Fibroblast of mammary gland (primary cell): ENCODE measurements at places on chromosomes 2 and 18.

GRCh38 chr18:48637081-48637990, 98.5 kb downstream of the CTIF start:
- DNase-seq, result no peak

- DNase-seq, result no peak
Observed at GRCh38 chr2:110858135-110858725, 125.9 kb downstream of the ACOXL start.

DNA sequence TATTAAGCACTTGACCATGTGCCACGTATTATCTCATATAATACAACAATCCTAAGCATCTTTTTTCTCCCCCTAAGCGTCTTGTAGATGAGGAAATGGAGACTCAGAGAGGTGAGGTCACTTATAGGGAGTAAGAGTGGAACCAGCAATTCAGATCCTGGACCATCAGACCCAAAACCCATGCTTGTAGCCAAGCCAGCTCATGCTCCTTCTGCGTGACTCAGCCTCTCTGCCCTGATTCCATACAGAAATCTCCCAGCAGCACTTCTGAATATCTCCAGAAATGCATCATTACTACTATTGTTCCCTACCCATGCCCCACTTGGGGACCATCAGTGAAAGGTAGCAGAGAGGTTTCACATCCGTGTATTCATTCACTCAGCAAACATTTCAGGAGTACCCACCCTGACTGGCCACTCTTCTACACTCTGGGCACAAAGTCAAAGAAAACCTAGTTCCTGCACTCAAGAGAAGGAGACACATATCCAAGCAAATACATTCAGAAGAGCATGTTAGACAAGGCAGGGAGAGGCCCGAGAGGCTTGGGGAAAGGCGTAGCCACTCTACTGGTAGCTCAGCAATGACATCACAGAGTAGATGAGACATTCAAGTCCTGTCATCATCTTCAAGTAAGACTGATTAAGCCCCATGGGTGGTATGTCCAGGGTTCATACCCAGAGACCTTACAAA, 141.9 kb downstream of the MTCL1 start:
- DNase-seq, result peak; percentile 80

DNA sequence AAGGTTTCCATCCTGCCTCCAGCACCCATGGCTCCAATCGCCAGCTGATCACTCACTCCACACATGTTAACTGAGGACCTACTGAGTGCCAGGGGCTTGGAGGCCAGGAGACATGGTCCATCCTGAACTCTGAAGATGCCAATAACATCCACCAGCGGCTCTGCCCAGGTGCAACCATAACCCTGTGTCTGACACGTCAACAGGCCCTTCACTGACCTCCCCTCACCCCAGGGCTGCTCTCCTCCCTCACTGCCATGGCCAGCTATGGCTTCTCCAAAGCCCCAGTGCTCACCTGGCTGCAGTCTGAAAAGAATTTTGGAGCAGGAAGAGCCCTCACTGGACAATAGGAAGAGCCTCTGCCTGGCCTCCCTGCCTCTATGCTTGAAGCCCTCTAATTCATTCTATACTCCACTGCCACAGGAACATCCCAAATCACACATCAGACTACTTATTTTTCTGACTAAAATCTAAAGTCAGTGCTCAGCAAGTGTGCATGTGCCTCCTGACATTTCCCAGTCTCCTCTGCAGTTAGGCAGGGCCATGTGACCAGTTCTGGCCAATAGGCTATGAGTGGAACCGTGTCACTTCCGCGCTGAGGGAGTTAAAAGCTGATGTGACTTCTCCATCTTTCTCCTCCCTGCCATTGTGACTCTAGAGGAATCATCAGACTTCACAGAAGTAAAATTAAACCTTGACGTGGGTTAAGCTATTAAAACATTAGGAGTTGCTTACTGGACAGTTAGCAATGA, 37.2 kb downstream of the ZBTB7C start:
- no peak for DNase-seq

DNA sequence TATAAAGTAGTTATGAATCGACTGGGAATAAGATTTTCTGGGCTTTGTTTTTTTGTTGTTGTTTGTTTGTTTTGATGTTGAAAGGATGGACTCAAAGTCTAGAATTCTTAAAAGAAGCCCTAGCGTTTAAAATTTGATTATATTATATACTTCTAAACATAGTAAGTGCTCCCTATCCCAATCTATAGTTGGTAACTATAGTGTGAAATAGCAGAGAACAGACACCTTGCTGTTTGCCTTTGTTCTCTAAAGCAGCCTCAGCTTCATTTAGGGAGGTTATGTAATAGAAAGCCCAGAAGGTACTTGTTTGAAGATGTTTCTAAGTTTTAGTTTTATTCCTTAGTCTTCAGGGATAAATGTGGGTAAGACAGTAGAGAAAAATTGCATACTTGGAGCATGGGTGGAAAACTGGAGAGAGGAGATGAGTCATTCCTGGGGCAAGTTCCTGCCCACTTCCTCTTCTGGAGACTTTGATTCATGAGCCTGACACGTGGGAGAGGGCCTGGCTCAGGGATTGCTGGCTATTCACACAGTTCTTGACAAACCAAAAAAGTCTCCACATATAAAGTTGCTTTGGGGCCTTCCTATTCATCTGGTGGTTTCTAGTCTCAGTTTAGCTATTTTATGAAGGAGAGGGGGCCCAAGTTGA, 131.9 kb downstream of the MYO1B start:
- DNase-seq, result peak; percentile 93

DNA sequence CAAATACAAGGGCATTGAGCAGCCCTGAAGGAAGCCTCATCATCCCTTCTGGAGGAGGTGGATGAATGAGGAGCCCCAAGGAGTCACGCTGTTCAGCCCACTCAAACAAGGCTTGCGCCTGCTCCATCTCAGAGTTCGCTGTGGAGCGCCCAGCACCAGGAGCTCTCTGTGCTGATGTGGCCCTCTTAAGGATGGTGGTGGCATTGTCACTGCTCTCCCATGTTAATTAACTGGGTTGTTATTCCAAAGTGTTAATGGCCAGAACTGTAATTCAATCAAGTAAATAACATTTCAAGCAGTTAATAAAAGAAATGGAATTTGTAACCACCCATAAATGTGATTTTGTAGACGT, 726.0 kb upstream of the RAB6C start:
- no peak for DNase-seq

DNA sequence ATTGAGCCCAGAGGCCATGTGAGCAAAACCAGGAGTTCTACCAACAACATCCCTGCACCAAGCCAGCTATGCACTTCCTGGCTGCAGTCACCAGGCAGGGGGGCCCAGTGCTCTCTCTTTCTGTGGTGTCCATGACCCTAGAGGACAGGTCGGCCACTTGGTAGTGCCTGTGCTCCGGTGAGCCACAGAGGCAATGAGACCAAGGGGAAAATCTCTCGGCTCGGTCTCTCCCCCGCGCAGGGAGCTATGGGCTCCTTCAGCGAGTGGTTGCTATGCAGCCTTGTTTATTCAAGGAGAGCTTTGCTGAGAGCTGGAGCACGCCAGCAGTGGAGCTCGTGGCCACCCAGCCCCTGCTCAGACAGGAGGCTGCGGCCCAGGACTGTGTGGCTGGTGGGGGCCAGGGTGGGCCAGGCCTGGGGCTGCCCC, at the start of gene TOGARAM2:
TSS of gene TOGARAM2 (plus strand) at position 283 of the 426 bp plus-strand sequence. CDS start 13,537 bp downstream, outside the sequence.
- no peak for DNase-seq

- no peak for DNase-seq
Observed at GRCh38 chr2:240217431-240218301, 77.2 kb upstream of the OTOS start.

GRCh38 chr2:54103454-54104314, 11.7 kb upstream of the ACYP2 start:
- peak; percentile 83 for DNase-seq
